ENCODE measurements at places on chromosomes 13 and 19.

DNA sequence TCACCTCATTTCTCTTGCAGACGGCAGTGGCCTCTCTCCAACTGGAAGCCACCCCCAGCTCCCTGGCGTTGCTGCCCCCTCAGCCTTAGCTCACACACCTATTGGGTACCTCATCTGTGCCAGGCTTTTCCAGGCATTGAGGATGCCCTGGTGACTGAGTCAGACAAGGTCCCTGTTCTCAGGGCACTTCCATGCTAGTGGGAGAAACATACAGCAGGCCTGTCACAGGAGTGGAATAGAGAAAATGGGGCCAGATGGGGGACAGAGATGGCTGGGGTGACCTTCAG lies 33.9 kb downstream of the CAPN12 start:
- ATAC-seq: no peak

GRCh38 chr19:48372904-48373303 lies 8.7 kb downstream of the SYNGR4 start:
- ATAC-seq: peak; percentile 46

DNA sequence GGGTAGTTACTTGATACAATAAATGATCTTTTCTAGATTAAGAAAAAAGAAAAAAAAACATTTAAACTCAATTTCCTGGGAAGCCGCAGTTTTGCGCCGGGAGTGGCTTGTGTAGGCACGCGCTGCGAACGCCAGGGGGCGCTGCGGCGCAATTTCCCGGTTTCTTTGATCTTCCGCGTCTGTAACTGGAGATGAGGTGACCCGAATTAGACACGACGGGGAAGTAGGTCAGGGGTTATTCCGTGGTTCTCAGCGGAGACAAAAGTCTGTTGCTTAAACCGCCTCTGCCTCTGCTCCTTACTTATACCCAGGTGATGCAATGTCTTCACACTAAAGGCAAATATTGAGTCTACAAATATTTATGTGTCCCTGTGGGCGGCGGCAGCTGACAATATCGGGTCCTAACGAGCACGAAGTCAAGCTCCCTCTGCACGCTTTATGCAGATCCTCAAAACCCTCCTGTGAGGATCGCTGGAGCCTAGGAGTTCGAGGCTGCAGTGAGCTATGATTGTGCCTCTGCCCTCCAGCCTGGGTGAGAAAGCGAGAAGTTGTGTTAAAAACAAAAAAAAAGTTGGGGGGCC lies 15.2 kb downstream of the STXBP2 start:
- ATAC-seq: peak; percentile 76

DNA sequence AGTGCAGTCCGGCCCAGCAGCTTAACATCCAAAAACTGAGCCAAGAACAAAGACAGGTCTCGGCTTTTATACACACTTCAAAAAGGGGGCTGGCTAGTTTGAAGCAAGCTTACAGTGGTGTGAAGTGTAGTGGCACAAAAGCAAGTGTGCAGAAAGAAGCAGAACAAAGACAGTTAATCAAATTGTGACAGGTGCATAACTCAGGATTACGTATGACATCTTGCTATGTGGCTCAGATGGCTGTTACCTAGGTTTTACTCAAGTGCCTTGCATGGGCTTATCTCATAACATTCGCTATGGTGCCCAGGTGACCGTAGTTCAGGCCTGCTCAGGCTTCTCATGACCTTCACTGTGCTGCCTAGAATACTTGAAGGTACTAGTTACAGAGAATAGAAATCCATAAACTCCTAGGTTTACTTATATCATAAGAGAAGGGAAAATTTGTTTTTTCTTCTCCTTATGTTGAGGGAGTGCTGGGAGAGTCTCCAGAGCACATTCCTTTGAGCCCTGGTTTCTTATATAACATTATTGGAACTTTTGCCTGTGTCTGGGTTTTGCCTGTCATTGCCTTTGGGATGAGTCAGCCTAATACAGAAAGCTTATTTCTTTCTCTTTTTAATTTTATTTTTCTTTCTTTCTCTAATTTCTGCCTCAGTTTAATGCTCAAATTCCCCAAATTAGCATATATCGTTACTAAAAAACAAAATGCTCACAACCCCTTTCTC lies 1629.1 kb upstream of the PCDH20 start:
- ATAC-seq: peak; percentile 94

GRCh38 chr13:32385410-32385809 lies 42.5 kb downstream of the N4BP2L1 start:
- no peak for ATAC-seq

DNA sequence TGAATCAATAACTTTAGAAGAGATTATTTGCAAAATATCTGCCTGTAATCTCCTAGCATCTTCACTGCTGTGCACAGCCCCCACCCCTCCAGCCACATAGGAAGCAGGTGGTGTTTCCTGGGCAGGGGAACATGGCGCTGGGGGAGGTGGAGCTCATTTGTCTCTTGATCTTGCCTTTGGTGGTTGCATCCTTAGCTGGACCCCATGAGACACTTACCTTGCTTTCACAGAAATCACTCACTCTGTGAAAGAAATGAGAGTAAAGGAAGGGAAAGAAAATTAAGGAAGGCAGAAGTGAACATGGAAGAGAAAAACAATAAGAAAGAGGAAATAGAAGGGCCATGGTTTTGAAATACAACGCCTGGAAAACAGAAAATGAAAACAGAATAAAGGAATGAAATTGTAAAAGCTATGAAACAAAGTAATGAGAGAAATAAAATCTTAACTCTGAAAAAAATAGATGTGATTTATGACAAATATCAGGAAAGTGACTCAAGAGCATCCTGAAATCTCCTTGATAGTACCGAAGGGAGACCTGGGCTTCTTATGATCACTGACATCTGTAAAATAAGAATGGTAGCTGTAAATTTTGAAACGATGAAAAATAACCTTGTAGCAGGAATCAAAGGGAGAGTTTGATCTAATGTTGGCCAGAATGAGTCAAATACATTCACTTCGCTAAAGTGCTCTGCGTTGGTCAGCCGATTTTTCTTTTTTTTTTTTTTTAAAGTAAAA lies 17.2 kb upstream of the RNASEH2B start:
- ATAC-seq: no peak

DNA sequence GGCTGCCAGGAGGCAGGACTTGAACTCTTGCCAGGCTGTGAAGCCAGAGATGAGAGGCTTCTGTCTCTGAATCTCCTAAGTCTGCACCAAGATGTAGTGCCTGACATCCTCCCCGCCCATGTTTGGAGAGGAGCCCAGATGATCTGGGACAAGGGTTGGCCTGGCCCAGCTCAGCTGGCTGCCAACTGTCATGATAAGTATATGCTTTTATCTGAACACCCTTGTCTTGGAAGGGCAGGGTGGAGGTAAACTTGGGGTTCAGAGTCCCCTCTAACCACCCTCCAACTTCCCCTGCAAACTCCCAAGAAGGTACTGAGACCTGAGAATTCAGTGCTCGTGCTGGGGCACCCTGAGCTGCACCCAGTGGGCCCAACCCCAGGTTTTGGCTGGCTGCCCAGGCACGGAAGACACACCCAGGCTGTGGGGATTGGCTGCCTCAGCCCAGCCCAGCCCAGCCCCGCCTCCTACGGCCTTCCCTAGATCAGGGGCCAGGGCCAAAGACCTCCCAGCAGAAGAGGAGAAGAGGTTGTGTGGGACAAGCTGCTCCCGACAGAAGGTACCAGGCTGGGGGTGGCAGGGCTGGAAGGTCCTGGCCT lies at the start of gene CYP4F12:
Gene CYP4F12 (plus strand): TSS at position 508 of the 596 bp plus-strand sequence. CDS start 443 bp downstream, outside the sequence.
- no peak for ATAC-seq

DNA sequence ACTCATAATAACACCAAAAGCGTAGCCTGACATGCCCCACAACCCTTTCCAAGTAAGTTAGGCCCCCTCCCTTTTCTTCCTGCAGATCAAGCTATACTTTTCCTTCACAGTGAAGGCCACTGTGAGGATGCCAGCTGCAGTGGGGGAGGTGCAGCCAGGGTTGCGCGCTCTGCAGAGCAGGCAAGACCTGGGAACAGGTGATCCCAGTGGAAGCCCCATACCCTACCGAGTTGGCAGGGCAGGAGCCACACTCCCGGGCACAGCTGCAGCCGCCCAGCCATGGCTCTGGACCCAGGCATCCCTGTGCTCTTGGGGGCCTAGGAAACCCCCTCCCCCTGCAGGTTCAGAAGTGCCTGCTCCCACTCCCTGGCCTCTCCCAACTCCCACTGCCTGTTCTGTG lies 18.7 kb downstream of the MTMR6 start:
- ATAC-seq: no peak

- no peak for ATAC-seq
Measured at GRCh38 chr13:82993417-82993816, 888.9 kb downstream of the SLITRK1 start.

DNA sequence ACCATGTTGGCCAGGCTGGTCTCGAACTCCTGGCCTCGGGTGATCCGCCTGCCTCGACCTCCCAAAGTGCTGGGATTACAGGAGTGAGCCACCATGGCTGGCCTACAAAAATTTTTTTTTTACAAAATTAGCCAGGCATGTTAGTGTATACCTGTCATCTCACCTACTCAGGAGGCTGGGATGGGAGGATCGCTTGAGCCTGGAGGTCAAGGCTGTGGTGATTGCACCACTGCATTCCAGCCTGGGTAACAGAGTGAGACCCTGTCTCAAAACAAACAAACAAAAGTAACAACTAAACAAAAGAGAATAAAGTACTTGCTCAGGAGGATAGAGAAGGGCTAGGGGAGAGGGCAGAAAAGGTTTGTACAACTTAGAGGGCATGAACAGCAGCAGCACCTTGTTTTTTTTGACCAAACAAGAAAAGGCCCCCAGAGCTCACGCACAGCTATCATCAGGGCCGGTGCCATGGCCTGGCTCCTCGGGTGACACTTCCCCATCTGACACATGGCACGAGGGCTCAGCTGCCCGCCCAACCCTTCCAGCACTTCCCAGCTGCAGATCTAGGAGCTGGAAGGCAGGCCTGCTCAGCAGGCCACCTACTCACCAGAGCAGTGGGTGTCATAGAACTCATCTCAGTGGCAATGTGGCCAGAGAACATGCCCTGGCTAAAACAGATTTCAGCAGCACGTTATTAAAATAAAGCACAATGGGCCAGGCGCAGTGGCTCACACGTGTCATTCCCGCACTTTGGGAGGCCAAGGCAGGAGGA lies 8.6 kb upstream of the SLC7A9 start:
- no peak for ATAC-seq

DNA sequence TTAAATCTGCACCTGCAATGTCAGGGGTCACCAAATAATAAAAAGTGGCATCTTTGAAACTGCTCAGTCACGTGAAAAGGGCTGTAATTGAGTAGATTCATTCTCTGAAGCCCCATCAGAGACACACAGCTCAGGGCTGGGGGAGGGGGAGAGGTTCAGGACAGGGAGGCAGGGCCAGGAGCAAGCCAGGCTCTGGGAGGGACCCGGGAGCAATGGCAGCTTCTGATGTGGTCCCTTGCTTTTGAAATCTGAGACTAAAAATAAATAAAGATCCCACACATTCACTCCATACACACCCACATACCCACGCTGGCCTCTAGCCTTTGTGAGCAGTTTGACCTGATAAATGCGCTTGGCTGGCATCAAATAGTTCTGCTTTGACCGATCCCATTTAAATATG lies 32.8 kb downstream of the GSX1 start:
- ATAC-seq: peak; percentile 11

GRCh38 chr19:13173139-13173737 lies 23.0 kb downstream of the IER2 start:
- no peak for ATAC-seq

DNA sequence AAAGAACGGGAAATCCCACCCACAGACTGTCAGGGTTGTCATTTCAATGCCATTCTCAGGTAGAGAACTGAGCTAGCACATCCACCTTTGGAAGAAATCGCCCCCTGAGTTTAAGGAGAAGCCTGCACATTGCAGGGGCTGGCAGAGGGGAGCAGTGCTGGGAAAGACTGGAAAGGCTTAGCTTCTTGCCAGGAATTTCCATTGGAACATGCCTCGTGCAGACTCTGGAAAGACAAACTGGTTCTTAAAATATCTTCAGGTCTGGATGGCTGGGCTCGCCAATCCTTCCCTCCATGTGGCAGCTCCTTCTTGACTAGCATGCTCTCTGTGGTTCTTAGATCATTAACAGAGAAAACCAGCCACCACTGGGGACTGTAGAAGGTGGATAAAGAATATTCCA lies 414.1 kb downstream of the TSHZ3 start:
- ATAC-seq: no peak

DNA sequence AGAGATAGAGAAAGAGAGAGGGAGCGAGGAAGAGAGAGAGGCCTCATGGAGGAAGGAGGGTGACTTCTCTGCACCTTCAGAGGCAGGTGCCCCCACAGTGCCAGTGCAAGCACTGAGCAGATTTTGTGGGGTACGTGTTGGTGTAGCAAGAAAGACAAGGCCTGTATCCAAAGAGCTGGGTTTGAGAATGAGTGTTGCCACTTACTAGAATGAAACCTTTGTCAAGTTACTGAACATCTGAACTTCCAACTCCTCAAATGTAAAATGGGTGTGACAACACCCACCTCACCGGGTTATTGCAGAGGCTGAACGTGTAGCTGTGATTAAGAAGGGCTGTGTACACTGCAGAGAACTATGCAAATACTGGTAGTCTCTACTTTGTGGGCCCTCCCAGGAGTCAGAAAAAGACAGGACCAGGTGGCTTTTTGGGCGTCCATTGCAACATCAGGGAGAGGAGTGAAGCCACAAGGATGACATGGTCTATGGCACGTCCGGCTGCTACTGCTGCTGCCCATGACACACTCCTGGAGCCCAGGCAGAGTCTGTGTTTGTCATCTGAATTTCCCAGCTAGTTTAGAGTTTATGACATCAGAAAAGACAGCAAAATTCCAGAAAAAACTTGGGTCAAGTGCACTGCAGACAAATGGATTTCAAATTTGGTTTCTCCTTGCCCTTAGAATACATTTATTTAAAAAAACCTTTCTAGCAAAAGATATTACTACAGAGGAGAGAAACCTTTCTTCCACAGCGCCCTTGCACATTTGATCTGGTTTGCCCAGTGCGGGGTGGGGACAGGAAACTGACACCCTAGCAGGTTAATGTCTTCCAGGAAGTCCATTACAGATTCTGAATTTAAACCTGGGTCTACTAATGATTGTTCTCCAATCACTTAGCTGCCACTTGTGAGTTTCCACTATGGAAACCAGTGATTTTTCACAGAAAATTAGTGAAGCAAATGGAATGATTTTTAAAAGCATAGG lies 54.0 kb upstream of the ATP12A start:
- no peak for ATAC-seq

DNA sequence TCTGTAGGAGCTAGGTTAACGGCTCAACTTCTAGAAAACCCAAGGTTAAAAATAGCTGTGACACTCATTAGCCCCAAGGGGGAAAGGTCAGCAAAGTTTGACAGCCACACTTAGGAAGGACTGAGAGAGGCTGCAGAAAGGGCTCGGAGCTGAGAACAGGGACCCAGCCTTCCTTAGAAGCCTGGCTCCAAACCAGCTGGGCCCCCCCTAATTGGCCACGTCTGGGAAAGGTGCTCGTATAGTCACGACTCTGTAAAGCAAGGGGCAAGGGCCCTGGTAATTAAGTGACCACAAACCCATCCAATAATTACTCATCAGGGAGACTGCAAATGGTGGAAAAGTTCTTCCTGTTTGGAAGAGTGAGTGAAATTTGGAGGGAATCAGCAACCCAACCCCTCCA lies 90.5 kb downstream of the RNASEH2B start:
- no peak for ATAC-seq

- peak; percentile 75 for ATAC-seq
Measured at GRCh38 chr19:33290956-33291622, 11.2 kb downstream of the CEBPA start.
